ENCODE measurements at places on chromosomes 13 and 19.

DNA sequence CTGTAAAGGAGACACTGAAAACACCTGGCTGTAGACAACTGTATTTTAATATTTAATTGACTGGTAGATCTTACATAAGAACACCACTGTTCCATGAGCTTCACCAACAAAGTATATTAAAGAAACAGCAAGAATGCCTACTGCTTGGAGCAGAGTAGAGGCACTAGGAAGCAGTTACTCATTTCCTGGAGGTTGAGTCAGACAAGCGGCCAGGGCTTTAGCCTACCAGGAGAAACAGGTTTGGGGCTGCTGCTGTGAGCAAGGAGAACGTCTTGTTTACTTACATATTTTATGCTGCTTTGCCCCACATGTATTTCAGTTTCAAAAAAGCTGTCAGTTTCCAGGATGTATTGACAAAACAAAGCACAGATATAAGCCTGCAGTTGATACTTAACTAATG, 33.4 kb downstream of the ALG5 start:
- no peak for DNase-seq

- DNase-seq, result no peak
Observed at GRCh38 chr13:111490611-111491010, 170.2 kb downstream of the TEX29 start.

DNA sequence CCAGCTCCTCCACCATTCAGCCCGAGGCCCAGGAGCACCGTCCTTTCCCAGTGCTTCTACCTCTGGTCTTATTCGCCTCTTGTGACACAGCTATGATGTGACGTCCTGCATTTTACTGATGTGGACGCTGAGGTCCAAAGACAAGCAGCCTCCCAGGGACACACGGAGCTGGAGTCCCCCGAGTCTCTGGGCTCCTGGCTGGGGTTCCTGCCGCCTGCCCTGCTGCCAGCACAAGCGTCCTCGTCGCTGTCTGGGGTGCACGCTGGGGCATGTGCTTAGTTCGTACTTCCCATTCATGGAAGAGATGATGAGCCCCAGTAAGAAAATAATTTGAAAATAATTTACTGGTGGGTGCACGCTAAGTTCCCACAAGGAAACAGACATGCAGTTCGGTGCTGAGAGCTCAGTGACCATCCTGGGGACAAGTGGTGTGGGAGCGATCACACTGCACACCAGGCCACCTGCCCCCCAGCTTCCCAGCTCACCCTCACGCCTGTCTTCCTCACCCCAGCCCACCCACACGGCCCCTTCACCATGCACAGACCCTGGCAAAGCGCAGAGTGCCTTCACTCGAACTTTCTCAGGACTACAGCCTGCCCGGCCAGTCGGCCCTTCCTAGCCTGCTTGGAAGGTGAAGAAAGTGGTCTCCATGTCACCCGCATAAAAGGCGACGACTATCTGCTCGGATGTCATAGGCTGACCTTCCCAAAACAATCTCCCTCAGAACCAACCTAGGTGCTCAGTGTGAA, 14.2 kb upstream of the CFAP97D2 start:
- no peak for DNase-seq

GRCh38 chr19:33445442-33446329, 72.2 kb downstream of the CEBPG start:
- no peak for DNase-seq

- DNase-seq, result peak; percentile 25
Observed at GRCh38 chr19:50377051-50377461, 799 bp downstream of the NR1H2 start.

- DNase-seq, result no peak
Observed at GRCh38 chr19:38692458-38693379, 45.3 kb downstream of the ACTN4 start.

GRCh38 chr19:5424192-5424973, 30.8 kb upstream of the ZNRF4 start:
- no peak for DNase-seq

- DNase-seq, result no peak
Observed at GRCh38 chr19:44164327-44164672, 600 bp upstream of the ZNF226 start.

- DNase-seq, result no peak
Observed at GRCh38 chr13:105502193-105502592, 1033.3 kb downstream of the EFNB2 start.

DNA sequence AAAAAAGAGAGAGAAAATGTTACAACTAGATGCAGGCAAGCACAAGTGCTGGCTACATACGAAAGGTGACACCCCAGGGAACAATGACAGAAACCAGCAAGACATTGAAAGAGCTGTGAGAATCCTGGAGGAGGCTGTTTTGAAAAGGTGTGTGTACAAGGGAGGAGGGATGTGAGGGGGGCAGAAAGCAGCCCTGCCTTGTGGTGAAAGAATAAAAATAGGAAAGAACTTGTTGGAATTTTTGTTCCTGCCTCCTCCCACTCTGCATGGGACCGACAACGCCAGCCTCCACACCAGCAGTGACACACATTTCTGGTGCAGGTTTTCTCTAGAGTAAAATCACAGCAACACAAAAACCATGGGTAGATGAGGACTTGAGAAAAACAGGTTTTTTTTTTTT, 1258.6 kb downstream of the PCDH9 start:
- DNase-seq, result no peak

DNA sequence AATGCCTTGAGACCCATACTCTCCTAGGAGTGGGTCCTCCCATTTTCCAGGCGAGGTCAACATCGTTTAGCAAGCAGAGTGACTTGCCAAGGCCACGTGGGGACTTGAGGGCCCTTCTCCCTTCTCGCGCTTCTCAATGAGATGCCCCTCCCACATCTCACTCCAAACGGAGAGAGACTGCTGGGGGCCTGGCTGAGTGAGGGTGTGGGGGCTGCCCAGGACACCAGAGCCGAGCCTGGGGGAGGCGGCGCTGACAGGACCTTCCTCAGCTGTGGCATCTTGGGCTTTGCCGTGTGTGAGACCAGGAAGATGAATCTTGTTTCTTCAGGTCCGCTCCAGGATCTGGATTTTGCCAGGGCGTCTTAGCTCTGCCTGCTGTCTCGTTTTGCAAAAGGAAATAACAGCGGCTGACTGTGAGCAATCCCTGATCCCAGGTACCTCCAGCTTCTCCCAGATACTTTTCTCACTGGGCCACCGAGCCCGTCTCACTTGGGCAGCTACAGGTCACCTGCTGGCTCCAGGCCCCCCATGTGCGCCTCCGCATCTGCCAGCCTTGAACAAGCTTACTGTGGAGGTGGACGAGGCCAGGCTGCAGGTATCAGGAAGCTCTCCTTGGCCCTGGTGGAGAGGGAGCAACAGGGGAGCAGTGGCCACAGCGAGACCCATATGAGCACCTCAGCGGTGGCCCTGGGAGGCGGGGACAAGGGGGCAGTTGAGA, 6.0 kb downstream of the COX6B2 start:
- peak; percentile 58 for DNase-seq

- no peak for DNase-seq
Observed at GRCh38 chr19:45468159-45468651, 409 bp downstream of the FOSB start.
